ENCODE measurements at places on chromosomes 12 and 14.

DNA sequence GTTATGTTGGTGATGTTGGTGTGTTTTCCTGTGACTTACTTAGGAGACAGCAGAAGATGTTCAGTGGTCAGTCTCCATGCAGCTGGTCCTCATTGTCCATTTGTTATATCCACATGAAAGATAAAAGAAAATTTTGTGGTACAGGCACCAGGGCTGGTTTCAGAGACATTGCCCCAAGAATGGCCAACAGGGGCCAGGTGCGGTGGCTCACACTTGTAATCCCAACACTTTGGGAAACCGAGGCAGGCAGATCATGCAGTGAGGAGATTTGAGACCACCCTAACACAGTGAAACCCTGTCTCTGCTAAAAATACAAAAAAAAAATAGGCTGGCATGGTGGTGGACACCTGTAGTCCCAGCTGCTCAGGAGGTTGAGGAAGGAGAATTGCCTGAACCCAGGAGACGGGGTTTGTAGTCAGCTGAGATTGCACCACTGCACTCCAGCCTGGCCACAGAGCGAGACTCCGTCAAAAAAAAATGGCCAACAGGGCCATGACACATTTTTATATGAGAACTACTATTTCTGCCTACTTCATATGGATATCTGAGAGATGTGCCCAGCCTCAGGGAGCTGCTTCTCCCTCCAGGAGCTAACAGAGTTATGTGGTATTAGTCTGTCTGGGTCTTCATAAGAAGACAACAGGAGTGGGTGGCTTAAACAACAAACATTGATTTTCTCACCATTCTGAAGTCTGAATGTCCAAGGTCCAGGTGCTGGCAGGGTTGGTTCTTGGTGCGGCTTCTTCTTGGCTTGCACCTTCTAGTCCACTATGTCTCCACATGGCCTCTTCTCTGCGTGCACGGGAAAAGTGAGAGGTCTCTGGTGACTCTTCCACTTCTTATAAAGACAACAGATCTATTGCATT lies 821.7 kb downstream of the TMEM121 start:
- no peak for DNase-seq

DNA sequence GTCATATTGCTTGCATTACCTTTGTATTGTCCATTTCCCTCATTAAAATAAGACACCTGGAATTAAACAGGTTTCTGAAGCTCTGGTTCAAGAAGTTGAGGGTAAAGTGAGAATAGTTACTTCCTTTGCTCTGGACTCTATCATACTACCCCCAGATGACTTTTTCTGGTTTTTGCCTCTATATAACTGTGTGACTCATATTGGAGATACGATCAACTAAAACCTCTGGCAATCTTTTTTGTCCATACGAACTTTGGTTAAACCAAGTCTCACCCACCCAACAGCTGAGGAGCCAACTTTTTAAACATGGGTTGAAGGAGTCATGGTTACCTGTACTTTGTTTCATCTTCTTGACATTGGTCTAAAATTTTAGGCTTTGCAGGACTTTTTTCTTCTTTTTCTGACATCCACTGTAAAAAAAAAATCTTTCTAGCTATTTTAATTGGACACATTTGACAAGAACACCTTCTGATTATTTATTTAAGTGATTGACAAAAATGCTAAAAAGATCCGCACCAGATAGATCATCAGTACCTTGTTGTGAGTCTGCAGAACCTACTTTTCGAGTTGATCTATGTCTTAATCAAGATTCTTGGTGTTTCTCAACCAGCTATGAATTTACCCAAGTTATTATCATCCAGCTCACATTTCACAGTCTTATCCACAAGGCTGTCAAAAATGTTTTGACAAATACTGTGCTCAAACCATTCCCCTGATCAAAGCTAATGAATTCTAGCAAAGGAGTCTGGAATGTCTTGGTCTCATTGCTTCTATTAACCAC lies 166.0 kb downstream of the IPO8 start:
- no peak for DNase-seq

DNA sequence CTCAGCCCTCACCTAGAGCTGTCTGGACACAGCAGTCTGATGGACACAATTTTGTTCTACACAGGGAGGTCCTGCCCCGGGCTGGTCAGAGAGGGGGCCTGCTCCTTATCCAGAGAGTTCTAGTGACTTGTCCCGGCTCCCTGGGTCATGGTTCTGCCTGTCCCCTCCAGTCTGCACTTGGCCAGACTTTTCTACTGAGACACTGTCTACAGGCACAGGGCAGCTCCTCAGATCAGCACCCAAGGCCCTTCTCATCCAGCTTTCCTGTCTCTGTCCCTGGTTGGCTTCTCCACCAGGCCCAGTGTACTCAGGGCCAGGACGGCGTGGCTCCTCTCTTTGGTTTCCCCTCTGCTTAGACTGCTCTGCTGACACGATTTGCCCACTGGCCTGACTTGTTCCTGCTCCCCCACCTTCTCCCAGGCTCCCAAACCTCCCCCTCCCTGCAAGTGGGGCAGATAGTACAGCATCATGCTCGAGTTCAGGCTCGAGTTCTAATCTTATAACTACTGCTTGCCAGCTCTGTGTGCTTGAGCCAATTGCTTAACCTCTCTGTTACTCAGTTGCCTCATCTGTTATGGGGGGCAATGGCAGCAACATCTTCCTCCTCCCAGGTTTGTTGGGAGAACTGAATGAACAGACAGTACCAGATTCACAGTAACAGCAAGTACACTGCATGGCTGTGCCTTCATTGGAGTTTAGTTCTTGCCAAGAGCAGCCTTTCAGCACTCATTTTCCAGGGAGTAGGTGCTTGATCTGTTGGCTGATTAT lies 22.0 kb upstream of the COL2A1 start:
- DNase-seq: no peak

DNA sequence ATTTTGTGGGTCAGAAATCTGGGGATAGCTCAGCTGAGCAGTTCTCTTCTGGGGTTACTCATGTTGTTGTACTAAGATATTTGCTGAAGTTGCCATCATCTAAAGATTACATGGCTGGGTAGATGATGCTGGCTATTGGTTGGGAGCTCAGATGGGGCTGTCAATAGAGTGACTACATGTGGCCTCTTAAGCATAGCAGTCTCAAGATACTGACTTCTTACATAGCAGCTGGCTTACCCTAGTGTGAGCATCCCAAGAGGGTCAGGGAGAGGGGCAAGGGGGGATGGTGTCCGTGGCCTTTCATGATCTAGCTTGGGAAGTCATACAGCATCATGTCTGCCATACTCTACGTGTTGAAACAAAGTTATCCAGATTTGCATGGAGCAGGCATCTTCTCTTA lies 90.1 kb upstream of the HMGA2 start:
- DNase-seq: no peak

DNA sequence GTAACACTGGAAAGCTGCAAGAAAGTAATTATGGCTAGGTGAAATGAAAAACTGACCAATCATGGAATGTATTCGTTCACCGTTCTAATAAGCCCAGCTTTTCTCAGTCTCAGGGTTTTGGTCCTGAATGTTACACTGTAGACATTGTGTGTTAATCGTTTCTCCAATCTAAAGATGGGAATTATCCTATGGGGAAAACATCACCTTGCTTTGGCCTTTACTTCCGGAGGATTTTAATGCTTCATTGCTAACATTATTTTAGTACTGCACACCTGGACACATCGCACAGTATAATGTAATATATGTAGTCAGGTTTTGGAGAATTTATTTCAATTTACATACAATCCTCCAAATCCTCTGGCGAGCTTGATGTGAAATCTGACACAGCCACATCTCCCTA lies 1.2 kb upstream of the TRHDE start:
- DNase-seq: no peak

DNA sequence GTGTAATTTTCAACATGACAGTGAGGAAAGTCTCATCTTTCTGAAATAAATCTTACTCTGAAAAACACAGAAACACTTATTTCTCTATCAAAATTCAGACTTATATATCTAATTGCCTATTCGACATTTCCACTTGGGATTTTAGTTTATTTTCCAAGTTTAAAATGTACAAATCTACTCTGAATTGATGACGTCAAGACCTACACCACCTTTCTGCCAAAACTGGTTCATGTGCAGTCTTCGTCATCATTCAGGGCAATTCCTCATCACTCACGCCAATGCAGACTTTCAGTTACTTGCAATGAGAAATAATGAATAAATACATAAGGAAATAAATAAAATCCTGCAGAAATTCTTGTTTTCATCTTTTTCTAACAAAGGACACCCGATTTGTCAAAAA lies 843.8 kb downstream of the C12orf50 start:
- DNase-seq: no peak

GRCh38 chr14:77338302-77338701 lies 17.5 kb downstream of the GSTZ1 start:
- no peak for DNase-seq

DNA sequence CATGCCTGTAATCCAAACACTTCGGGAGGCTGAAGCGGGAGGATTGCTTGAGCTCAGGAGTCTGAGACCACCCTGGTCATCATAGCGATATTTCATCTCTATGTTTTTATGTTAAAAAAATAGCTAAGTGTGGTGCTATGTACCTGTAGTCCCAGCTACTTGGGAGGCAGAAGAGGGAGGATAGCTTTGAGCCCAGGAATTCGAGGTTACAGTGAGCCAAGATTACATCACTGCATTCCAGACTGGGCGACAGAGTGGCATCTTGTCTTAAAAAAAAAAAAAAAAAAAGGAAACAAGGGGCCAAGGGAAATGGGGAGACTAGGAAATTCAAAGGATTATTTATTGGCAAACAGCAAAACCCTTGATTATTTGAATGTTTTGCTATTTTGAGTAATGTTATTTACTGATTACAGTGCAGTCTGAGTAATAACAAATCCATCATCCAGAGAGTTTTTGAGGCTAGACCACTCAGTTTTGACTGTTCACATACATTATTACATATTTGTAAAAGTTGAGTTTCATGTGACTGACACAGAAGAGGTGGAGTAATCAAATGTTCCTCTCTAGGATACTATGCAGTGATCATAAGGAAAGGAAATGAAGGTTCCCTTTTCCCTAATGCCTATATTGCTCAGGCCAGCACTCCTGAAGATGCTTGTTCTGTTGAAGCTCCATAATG lies 40.8 kb downstream of the PRKCH start:
- no peak for DNase-seq

DNA sequence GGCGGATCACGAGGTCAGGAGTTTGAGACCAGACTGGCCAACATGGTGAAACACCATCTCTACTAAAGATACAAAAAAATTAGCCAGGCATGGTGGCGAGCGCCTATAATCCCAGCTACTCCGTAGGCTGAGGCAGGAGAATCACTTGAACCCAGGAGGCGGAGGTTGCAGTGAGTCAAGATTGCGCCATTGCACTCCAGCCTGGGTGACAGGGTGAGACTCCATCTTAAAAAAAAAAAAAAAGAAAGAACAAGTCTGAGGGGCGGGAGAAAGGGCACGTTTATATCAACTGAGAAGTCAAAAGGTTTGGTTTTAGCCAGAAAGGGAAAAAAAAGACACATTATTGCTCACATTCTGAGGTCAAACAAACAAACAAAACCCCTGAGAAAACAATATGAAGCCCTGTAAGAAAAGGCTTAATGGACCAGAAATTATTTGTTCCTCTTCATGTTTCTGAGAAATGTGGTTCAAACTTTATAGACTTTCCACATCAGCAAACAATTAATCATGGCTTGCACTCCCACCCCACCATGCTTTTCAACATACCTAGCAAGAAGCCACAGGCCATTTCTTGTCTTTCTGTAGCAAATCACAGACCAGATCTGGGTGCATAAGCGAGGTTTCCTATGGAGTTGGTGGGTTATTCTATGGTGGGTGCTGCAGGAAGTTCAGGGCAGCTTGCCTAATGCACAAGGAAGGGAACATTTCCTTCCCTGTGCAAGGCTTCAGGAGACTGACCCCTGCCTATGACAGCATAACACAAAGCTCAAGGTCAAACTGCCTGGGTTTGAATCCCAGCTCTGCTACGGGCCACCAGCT lies 80.1 kb downstream of the SSPN start:
- DNase-seq: no peak

Data from fibroblast of the conjunctiva (primary cell).